Stimulated activated CD8-positive, alpha-beta memory T cell treated with anti-CD3 and anti-CD28 coated beads, Interleukin-7, amount 100 ng/mL, for 4 hours (primary cell): ENCODE measurements at places on chromosomes 13 and 19.
A peak's percentile ranks its signal among the peaks of the same experiment; 100 is the strongest.

- no peak for DNase-seq
Measured at GRCh38 chr19:10193790-10194499, 808 bp downstream of the DNMT1 start.

GRCh38 chr13:109836629-109837607 is 50.5 kb upstream of the IRS2 start:
- DNase-seq, result no peak

GRCh38 chr13:46648166-46648607 is 95.2 kb downstream of the LRCH1 start:
- no peak for DNase-seq

- DNase-seq, result no peak
Measured at GRCh38 chr19:33821871-33822270, 25.2 kb downstream of the KCTD15 start.

GRCh38 chr19:51571599-51571998 is 516 bp downstream of the ZNF175 start:
- DNase-seq, result no peak

GRCh38 chr19:14890643-14891379 is 4.9 kb upstream of the OR7A17 start:
- no peak for DNase-seq

DNA sequence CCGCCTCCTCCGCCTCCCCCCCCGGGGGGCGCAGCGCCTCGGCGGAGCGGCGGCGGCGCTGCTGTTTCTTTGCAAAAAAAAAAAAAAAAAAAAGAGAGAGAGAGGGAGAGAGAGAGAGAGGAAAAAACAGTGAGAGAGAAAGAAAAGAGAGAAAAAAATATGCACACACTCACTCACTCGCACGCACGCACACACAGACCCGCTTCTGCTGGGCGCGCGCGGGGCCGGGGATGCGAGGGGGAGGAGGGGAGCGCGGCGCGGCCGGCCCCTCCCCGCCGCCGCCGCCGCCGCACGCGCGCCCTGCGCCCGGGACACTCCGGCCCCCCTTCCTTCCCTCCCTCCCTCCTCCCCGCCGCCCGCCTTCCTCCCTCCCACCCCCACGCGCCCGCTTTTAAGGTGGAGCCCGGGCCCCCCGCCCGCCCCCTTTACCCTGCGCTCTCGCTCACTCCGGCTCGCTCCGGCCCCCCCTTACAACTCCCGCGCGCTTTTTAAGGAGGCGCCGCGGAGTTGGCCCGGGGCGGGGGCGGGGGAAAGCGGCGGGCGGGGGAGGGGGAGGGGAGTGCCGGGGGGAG is at the start of gene SAMD1:
SAMD1 (minus strand) TSS at position 243 of the 572 bp plus-strand sequence.
- DNase-seq, result peak; percentile 77

DNA sequence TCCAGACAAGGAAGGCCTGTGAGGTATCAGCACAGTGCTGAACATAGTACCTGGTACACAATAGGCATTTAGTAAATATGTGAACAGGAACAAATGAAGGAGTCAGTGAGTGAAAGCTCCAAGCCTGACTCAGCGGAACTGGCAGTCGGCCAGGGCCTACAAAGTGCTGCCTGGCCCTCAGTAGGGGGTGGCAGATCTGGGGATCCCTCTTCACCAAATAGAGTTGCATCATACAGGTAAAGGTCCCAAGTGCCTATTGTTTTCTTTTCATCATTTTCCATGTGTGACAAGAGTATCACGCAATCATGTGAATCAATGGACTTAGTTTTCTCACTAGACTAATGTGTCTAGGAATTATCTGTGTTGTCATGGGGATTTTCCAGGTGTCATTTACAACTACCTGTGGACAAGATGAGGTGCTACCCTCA is 9.2 kb downstream of the CYP2B6 start:
- no peak for DNase-seq

DNA sequence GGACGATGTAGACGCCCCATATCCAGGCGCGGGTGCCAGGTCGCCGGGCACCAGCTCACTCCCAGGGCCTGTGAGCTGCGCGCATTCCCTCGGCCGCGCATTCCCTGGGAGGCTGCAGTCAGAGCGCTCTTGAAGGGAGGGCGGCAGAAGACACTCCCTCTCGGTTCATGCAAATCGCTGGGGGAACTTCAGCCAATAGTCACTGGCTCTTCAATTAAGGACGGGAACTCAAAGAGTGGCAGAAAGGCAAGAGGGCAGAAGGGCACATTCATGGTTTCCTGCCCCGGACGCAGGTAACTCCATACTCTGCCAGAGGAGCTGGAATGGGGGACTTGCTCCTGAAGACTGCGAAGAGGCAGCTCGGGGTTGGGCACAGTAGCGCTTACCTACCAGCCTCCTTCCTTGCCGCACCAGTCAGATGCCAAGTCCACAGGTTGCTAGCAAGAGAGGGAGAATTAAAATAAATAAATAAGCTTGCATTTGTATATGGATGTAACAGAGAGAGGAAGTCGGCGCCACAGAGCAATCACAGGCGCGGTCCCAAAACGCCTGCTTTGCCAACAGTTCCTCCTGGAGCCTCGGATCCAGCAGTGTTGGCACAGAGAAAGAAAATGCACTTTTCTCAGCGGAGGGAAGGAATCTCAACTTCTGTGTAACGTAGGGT is 459 bp downstream of the PCDH20 start:
- DNase-seq, result no peak

GRCh38 chr19:1968279-1969175 is 27.6 kb downstream of the CSNK1G2 start:
- no peak for DNase-seq

DNA sequence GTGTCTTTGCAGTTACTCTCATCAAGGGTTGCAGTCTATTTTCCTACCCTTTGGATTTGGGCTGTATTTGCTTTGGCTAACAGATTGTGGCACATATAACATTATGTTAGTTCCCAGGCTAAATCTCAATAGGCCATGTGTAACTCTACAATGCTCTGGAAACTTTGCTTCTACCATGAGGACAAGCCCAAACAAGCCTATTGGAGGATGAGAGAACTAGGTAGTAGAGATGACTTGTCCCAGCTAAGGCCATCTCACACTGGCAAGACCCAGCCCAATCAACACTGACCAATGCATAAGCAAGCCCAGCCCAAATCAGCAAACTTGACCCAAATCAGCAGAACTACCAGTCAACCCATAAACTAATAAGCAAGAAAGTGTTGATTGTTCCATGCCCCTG is 311.8 kb downstream of the NDFIP2 start:
- DNase-seq, result no peak

- no peak for DNase-seq
Measured at GRCh38 chr19:16894080-16894479, 5.3 kb downstream of the F2RL3 start.

DNA sequence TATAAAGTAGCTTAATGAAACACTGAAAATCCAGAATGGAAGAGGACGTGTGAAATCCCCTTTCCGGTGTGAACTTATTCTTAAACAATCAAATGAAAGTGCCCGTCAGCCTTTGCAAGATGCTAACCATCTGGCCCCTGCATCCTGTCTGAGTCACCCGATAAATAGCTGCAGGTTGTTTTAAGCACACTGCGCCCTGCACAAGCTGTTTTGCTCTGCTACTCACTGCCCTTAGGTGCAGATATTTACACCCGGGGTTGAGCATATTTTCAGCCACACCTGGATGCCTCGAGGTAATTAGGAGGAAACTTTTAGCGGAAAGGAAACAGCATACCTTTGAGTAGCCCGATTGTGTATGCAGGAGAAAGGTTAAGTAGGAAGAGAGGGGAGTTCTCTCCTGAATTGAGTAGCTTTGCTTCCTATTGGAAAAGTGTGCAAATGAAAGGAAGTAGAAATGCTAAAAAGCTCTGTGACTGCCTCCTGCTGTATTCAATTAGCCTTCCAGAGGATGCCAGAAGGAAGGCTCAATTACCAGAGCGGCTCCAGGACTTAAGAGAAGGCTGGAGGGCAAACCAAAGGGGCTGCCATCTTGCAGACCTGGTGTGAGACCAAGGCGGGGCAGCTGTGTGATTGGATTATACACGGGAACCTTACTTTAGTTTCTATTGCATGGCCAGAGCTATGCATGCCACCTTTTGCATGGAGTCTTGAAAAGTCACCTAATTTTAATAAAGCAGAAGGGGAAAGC is 42.5 kb downstream of the IRS2 start:
- DNase-seq, result no peak

GRCh38 chr19:29887442-29887855 is 54.6 kb upstream of the URI1 start:
- DNase-seq, result no peak

DNA sequence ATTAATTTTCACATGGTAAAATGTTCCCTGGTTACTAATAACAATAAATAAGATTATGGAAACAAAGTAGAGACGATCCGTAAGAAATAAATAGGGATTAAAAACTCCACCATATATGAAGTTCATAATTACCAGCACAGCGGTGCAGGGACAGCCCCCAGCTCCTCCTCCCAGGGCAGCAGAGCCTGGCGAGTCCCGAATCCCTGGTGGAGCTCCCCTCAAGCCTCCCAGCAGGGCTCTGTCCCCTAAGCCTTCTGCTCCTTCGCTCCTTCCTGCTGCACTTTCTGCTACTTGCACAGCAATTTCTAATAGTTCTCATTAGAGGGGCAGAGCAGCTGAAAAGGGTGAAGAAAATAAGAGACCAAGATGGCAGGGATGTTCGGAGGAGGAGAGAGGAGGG is 43.6 kb downstream of the RASA3 start:
- no peak for DNase-seq

DNA sequence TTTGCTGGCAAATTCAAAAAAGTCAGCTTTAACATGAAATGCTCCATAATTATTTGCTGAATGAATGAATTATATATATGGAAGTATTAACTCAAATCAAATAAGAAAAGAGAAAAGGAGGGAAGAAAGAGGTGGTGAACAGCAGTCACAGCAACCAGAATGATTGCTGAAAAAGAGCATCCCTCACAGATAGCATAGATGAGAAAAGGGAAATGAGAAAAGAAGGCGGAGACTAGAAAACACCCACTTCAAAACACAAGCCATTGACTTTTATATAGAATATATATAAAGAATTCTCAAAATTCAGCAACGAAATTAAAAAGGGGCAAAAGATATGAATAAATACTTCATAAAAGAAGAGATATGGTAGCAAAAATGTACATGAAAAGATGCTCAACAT is 75.2 kb downstream of the CAB39L start:
- no peak for DNase-seq

GRCh38 chr13:106432636-106433035 is 102.8 kb downstream of the EFNB2 start:
- DNase-seq, result no peak

DNA sequence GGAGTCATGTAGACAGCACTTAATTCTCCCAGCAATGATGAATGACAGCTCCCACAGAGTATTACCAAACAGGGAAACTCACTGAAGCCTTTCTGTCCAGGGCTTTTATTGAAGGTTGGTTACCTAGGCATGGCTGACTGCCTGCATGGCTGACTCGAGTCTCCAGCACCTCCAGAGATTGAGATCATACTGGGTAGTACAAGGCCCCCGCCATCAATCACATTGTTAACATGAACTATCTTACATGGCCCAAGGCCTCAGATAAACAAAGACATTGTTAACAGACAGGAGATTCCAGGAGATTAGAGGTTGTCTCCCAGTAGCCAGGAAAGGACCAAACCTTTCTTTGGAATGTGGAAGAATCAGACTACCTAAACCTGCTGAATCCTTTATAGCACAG is 128.3 kb upstream of the LSM14A start:
- no peak for DNase-seq

DNA sequence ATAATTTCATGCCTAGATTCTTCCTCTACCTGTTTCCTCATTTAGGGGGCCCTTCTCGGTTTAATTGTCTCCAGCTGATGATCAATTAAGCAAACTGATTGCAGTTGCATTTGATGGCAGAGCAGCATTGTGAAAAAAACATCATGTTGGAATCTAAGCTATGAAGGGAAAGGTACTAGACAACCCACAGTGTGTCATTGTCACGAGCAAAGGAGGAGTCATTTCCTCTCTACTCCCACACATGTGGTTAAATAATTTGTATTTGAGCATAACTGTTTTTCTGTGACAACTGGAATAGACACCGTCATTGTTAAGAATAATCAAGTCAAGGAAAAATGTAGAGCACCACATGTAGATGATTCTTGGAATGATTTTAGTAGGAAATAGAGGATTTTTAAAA is 240.3 kb downstream of the DCT start:
- DNase-seq, result no peak

GRCh38 chr13:32426990-32427851 is 709 bp downstream of the N4BP2L1 start:
- DNase-seq, result peak; percentile 60

DNA sequence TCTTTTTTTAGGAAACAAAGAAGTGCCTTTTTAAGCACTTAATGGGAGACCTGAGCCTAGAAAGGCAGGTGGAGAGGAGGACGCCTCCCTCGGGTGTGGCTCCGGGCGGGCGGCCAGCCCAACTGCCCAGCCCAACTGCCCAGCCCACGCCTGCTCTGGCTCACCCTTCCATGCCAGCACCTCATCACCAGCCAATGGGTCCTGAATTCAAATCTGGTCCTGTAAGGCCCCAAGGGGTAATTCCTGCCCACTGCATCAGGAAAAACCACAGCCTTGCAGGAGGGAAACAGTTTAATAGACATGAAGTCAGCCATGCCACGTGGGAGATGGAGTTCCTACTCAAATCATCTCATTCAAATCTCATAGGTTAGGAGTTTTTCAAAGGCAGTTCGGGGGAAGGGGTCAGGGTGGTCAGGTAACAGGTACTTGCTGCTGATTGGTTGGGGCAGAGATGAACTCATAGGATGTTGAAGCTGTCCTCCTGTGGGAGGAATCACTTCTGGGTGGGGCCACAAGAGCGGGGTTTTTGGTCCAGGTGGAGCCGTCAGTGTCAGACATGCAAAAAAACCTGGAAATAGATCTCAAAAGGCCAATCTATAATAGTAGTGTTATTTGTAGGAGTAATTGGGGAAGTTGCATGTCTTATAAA is 64.9 kb downstream of the HSPH1 start:
- no peak for DNase-seq

DNA sequence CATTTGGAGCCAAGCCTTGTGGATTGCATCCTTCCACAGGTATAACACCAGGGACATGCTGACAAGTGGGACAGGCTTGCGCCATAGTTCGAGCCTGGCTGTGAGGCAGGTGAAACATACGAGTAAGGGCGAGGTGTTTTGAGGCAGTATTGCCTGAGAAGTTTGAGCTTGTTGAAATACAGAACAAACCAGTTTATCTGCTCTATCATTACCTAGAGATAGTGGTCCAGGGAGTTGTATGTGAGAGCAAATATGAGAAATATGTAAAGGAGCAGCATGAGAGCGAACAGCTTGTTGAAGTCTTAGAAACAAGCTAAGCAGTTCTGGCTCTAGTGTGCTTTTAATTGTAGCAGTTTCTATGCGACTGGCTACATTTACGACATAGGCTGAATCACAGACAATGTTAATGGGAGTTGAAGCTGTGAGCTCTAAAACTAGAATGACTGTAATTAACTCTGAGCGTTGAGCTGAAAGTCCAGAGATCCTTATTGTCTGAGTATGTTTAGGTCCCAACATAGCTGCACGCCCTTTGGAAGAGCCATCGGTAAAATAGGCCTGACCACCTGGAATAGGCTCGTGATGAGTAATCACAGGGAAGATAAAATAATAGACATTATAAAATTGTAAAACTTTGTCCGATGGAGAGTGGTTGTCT is 8.2 kb downstream of the ZNF439 start:
- DNase-seq, result no peak

DNA sequence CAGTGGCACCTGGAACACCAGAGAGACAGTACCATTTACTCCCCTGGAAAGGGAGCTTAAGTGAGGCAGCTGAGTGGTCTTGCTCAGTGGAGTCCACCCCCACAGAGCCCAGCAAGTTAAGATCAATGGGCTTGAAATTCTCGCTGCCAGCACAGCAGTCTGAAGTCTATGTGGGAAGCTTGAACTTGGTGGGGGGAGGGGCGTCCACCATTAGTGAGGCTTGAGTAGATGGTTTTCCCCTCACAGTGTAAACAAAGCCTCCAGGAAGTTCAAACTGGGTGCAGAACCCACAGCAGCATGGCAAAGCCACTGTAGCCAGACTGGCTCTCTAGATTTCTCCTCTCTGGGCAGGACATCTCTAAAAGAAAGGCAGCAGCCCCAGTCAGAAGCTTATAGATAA is 30.3 kb upstream of the CEACAM4 start:
- DNase-seq, result no peak
